AG09309 (cell line): ENCODE measurements at places on chromosomes 11 and 22.

DNA sequence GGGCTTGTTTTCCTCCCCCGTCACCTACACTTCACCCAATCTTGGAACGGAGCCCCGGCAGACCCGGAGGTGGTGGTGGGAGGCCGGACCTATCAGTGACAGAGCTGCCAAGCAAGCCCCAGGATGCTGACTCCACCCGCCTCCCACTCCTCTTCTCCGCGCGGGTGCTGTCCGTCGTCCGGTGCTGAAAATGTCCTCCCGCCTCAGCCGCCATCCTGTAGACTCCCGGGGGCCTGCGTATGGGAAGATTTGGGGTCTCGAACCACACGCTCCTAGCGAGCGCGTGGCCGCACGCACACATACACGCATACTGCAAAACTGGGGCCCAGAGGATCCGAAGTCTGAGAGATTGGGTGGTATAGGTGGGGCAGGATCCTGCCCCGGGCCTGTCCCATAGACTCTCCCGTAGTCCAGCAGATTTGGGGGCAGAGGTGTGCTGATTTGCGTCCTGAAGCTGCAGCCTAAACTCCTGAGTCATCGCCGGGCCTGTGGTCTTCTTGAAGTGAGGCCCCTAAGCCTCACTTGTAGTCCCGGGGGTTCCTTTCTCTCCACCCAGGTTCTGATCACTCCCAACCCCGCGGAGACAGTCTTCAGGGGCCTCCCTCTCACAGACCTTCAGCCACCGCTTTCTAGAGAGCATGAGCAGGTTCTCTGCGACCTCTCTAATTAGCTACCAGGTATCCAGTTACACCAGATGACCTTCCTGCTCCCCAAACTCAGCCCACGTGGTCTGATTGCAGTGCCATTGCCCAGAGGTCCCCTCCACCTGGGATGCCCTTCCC, 796 bp upstream of the YIF1A start:
- DNase-seq, result peak; percentile 33

GRCh38 chr11:94302776-94303175, 1.6 kb upstream of the IZUMO1R start:
- DNase-seq, result no peak

GRCh38 chr11:37378958-37379357, 780.9 kb upstream of the RAG2 start:
- DNase-seq, result no peak

- DNase-seq, result no peak
Observed at GRCh38 chr11:120907971-120908370, 115.9 kb upstream of the TBCEL start.

DNA sequence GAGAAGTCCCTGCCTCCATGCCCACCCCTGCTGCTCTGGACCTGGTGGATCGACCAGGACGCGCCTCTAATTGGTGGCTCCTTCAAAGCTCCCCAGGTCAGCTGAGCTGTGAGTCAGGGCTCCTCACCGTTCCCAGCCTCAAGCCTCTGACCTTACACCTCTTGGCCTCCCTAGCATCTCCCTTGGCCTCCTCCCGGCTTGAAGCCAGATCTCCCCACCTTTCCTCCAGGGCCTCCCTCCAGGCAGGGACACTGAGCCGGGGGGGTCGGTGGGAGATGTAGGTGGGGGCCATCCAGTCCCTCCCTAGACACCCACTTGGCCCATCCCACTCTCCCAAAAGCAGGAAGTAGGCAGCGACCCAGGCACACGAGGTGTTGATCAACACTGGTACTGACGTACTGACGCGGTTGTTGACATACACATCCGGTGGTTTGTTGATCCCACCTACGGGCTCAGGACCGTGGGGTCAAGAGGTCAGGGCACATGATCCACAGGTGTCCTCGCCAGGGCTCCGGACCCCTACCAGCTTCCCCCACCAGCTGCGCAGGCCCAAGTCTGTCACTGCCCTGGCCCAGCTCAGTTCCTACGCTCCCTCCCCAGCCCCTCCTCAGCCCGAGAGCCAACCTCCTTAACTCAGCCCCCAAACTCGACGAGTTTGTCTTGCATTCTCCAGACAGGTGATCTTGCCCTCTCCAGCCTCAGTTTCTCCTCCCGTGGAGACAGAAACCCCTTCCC, 802 bp downstream of the ATG2A start:
- DNase-seq, result no peak

DNA sequence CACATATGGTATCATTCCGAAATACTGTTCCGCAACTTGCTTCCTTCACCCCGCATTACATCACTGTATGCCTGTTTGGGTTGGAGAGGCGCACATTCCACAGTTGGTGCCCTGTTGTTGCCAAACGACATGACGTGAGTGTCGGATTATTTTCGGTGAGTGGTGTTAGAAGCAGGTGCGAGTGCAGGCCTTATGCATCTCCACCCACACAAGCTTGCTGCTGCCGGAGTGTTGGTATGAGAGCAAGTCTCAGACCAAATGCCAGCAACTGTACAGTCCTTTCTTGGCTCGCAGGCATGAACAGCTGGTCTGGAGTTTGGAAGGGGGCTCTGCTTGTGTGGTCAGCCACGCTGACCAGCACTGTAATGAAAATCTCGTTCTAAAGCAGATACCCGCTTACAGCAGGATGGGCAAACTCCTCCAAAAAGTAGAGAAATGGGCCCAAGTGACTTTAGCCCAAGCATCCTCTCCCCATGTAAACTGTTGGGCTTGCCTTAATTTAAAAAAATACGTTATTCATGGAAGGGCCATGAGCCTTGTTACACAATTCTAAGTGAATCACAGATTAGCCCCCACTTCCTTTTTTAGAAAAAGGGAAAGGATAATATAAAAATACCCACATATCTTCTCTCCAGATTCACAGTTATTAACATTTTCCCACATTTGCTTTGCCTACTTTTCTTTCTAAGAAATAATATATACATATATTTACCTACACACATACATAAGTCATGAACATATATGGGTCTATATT, 48.7 kb upstream of the OR9Q1 start:
- DNase-seq, result no peak

DNA sequence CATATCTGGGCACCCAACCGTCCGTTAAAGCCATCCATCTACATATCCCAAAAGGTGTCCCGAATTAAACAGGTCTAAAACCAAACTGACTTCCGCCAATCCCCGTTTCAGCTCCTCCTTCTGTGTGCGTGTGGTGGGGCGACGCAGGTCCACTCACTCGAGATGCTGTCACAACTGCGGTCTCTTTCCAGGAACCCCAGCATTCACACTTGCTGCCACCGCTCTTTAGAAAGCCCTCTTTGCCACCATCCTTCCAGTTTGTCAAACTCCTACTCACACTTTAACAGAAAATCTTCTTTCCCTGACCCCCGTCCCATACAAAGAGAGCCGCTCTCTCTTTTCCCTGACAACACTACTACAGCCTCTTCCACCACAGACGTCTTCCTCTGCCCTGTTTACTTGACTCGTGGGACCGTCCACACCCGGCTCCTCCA, 467 bp downstream of the ESS2 start:
- DNase-seq, result no peak

- DNase-seq, result no peak
Observed at GRCh38 chr11:70859180-70859579, 393.2 kb downstream of the SHANK2 start.

GRCh38 chr22:16959345-16959930, 48.6 kb downstream of the GAB4 start:
- DNase-seq, result no peak

DNA sequence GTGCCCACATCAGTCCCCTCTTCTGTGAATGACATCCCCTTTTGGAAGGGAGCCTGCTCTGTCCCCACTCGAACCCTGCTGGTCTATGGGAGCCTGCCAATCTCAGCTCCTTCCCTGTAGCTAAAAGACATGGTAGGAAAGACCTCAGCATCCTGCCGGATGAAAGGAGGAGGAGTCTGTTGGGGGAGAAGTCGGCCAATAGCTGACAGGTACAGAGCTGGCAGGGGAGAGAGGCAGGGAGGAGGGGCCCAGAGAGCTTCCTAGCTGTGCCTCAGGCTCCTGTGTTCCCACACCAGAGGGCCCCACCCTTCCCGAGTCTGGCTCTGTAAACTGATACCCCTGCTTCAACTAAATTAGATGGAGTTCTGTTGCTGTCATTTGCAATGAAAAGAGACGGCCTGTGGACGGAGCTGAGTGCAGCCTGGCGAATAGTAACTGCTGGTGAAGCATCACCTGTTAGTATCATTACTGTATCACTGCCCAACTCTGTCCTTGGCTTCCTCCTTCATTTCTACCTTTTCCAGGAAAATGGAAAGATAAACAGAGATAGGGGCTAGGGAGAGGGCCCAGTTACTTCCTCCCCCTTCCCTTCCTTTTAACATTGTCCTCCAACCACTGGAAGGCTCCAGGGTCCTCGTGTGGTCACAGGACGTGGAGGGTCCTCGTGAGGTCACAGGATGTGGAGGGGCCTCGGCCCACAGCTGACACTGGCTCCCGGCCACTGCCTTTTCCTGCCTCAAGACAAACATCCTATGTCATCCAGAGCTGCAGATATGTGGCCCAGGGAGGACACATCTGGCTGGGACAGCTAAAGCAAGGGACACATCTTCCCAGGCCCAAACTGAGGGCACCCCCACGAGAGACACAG, 15.1 kb downstream of the FXYD6 start:
- no peak for DNase-seq

- DNase-seq, result no peak
Observed at GRCh38 chr11:33874910-33875490, 16.9 kb downstream of the LMO2 start.

GRCh38 chr11:61974766-61975631, 7.6 kb upstream of the FTH1 start:
- no peak for DNase-seq

- no peak for DNase-seq
Observed at GRCh38 chr11:104705490-104706190, 192.6 kb downstream of the CASP12 start.

- no peak for DNase-seq
Observed at GRCh38 chr11:69301081-69301454, 7.1 kb downstream of the MYEOV start.

GRCh38 chr11:34243600-34244464, 114.0 kb downstream of the ABTB2 start:
- DNase-seq, result no peak

- no peak for DNase-seq
Observed at GRCh38 chr22:20004464-20004863, 12.2 kb downstream of the ARVCF start.

DNA sequence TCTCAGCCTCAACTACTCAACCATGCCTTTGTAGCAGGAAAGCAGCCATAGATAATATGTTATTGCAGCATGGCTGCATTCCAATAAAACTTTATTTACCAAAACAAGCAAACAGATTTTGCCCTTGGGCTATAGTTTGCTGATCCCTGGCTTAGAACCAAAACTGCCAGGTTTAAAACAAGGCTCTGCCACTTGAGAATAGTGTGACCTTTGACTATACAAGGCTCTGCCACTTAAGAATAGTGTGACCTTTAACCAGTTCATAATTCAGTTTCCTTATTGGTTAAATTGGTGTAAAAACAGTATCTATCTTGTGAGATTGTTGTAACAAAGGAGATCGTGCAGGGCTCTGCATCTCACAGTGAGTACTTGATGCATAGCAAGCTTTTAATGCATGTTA, 217.3 kb upstream of the MTNR1B start:
- no peak for DNase-seq

DNA sequence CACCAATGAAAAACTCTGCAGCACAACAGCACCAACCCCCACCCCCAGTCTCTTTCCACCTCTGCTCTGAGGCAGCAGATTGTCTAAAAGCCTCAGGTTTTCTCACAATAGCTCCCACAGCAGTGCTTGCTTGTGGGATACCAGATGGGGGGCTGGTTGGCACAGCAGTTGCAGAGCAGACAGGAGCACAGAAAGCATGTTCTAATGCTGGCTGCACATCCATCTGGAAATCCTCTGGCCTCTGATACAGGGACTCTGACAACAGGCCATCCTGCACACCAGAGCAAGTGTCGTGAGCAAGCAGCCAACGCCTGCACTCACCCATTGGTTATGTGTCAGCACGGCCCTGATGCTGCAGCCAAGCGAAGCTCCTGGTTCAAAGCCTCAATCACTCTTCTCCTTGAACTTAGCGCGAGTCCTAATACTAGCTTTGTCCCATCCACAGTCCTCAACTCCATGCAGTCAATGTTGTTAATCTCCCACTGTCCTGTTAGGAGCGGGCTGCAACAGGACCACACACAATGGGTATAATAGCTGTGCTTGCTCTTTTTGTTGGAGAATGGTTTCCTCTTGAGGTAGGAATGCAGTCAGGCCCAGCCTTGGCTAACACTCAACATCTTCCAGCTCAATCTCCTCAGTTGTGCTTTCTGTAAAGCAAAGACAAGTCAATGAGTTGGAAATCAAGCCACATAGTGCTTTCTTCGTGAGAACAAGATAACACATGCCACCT, 30.3 kb downstream of the VSTM5 start:
- no peak for DNase-seq

GRCh38 chr11:35632301-35632700, 14.0 kb downstream of the FJX1 start:
- DNase-seq, result no peak

DNA sequence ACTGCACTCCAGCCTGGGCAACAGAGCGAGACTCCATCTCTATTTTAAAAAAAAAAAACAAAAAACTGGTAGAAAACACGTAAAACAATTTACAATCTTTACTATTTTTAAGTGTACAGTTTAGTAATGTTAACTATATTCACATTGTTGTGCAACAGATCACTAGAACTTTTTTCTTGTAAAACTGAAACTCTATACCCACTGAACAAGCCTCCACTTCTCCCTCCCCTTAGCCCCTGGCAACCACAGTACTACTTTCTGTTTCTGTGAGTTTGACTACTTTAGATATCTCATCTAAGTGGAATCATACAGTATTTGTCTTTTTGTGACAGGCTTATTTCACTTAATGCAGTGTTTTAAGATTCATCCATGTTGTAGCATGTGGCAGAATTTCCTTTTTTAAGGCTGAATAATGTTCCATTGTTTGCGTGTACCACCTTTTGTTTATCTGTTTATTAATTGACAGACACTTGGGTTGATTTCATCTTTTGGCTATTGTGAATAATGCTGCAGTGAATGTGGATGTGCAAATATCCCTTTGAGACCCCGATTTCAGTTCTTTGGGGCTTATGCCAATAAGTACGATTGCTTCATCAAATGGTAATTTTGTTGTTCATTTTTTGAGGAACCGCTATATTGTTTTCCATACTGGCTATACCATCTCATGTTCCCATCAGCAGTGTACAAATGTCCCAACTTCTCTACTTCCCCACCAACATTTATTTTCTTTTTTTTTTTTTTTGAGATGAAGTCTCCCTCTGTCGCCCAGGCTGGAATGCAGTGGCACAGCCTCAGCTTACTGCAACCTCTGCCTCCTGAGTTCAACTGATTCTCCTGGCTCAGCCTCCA, 11.0 kb downstream of the DDB2 start:
- DNase-seq, result no peak
